ENCODE measurements at places on chromosomes 6 and 20. TPM values are rescaled to one million over a fixed set of nuclear protein-coding genes. Genes with fewer than 3 reads are reported as not detected.

GRCh38 chr6:4788482-4788881, 12.3 kb downstream of the CDYL start:
- no peak for DNase-seq

GRCh38 chr6:159062564-159062945, 17.8 kb upstream of the TAGAP start:
- no peak for DNase-seq

GRCh38 chr6:98984121-98984520, 36.4 kb upstream of the FBXL4 start:
- no peak for DNase-seq

GRCh38 chr6:170150590-170150945, 140.3 kb downstream of the DLL1 start:
- DNase-seq, result no peak

DNA sequence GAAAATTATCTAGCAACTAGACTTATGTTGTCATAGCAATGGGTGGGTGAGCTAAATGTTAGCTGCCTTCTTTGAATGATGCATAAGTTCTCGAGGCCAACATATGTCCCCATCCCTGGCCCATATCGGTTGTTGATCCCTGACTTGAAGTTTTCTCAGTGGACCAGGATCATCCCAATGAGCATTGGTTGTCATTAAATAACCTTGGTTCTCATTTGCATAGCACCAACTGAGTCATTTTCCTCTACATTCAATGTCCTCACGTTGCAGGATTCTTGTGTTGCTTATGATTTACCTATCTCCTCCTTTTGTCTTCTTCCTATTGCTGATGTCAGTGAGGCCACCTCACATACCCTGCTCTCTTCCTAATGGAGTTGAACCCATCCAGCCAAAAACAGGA, 12.1 kb upstream of the AHCY start:
- DNase-seq, result no peak

B3GAT2 gene
- not detected for total RNA-seq

C6orf132 gene
- total RNA-seq, result 2.5 TPM

EFCAB8 gene
- 0.08 TPM for total RNA-seq

PRSS35 gene
- total RNA-seq, result 2.4 TPM

DNA sequence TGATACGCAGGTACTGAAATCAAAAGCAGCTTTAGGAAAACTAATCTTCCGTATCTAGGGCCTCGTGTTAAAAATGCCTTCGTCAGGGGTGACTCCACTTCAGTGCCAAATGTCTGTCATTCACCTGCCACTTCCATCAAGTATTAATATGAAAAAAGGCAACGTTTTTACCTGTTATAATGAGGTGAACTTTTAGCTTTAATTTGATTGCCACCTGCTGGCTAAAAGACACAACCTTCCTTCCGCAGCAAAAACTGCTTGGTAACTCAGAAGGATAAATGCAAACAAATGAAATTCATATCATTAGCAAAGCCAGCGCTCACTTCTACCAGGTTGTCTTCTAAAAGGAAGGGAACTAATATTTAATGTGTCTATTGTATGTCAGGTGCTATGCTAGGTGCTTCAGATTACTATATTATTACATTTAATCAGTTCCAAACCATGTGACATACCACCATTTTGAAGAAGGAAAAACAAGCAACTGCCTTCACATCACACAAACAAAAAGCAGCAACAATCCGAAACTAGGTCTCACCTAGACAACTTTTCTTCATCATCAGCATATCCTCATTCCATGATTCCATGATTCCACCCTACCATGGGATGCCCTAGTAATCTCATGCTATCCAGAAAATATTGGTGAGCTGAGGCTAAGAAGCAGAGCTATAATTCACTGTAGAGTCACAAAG, 20.6 kb upstream of the ARHGAP18 start:
- no peak for DNase-seq

DNA sequence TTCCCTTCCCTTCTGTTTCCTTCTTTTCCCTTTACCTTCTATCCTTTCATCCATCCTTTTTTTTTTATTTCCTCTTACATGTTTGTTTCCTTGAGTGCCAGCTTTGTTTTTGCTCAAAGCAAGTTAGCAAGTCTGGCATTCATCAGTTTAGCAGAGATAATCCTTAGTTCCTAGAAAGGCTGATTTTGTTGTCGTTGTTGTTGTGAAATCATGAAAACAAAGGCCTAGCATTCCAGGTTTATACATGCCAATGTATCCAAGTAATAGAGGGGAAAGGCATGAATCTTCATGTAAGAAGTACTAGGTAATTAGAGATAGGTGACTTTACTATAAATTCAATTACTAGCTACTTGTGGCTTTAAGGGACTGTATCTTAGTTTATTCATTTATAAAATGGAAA, 45.9 kb downstream of the TFAP2B start:
- DNase-seq, result no peak

DNA sequence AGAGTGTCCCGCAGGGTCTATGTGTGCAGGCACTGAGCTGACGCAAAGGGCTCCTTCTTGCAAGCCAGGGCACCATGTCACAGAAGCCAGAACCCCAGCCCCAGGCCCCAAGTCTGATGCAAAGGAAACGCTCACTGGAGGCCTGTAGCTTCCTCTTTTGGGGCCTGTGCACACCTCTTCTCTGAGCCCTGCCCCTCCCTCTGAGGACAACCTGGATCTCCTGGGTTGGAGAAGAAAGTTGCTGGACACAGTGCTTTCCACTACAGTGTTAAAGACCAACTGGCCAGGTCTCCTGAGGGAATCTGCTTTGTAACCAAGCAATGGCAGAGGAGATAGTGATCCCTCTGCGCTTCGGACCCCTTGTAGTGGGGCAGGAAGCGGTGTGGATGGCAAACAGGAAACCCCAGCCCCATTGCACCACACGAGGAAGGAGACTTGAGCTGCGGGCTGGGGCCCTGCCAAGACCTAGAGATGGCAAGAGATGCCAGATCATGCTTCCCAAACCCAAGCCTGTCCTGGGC, 90.0 kb downstream of the PRND start:
- no peak for DNase-seq

DNA sequence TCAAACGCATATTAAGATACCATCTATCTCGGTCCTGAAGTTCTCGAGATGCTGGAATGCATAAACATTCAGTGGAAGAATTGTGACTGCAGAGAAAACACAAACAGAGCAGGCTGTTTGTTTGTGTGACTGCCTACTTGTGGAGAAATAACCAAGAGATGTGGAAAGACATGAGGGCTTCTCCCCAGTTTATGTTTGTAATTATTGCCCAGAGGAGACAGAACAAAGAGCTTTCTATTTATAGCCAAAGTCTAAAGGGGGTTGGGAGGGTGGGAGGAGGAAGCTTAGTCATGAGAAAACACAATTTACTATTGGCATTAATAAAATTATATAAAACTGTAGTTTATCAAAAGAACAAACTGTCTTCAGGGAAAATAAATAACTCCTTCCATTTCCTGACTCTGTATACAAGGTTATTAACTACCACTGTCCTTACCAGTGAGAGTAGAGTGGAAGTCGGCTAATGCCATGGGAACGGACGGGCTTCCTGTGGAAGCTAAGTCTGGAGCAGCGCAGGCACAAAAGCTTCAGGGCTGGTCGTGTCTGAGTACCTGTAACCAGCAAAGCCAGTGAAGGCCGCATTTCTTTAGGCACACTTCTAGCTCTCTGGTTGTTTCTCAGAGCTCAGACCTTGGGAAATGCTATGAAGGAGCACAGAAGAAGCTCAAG, 200.2 kb upstream of the SUPT3H start:
- DNase-seq, result no peak

DNA sequence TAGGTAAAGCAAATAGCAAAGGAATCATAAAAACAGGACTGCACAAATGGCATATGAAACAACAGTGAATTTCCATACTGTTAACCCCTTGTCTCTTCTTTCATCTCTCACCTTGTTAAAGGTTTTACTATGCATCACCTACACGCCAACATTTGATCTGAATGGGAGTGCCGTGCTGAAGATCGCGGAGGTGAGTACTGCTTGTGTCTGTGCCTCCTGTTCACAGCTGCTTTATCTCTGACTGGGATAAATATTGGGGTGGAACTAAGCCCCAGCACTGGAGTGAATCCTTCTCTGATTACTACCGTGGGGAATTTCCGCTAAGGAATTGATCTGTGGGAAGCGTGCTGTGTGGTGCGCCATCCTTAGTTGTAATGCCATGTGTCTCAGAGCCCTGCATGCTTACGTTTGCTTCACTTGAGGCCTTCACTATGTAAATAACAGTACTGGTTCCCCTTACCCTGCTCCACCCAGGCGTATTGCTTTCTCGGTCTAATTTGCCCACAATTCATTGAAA, 11.4 kb upstream of the PBOV1 start:
- no peak for DNase-seq

KIF25 gene
- total RNA-seq, result not detected

DNA sequence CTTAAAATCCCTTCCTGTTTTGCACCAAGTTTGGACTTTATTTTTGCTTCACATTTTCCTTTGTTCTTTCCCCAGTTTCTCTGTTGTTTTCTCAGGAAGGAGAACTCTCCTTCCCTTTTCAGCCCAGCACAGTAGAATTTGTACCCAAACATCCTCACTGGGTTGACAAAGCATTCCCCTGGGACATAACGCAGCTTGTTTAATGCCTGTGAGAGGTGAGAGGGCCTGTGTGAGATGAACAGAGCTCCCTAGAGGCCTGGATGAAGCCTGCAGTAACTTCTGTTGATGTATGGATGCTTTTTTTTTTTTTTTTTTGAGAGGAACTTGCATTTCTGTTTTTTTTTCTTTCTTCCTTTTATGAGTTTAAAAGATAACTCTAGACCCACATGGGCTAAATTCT, 104.9 kb upstream of the SLC22A23 start:
- no peak for DNase-seq

GRCh38 chr20:25013478-25014380, 21.2 kb upstream of the APMAP start:
- no peak for DNase-seq

CST5 gene
- total RNA-seq, result not detected

GRCh38 chr20:62423326-62423706, 4.0 kb downstream of the RBBP8NL start:
- DNase-seq, result no peak

GRCh38 chr6:121584586-121585369, 149.3 kb downstream of the GJA1 start:
- DNase-seq, result no peak

- DNase-seq, result no peak
Measured at GRCh38 chr6:8278562-8278961, 156.8 kb downstream of the SLC35B3 start.

GRCh38 chr20:63741676-63742380, 2.3 kb downstream of the SLC2A4RG start:
- DNase-seq, result peak; percentile 67

DNA sequence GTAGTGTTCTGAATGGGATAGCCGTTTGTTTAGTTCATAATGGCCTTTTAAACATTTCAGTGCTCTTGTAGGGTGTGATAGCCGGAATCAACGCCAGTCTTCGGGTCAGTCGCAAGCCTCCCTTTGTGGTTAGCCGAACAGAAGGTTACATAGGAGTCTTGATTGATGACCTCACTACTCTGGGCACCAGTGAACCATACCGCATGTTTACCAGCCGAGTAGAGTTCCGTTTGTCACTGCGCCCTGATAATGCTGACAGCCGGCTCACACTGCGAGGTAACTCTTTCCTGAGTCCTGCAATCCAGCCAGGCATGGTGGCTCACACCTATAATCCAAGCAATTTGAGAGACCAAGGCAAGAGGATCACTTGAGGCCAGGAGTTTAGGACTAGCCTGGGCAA, 20.4 kb downstream of the MTO1 start:
- no peak for DNase-seq

SLC26A8 gene
- total RNA-seq, result 0.10 TPM

BEND6 gene
- total RNA-seq, result 2.9 TPM

RGS19 gene
- 4.1 TPM for total RNA-seq

TDRD6 gene
- total RNA-seq, result 0.33 TPM

- no peak for DNase-seq
Measured at GRCh38 chr6:85569323-85569722, 24.3 kb downstream of the SNX14 start.

GRCh38 chr6:1230689-1231605, 81.0 kb upstream of the FOXQ1 start:
- no peak for DNase-seq

HELZ2 gene
- 12.6 TPM for total RNA-seq

- DNase-seq, result peak; percentile 40
Measured at GRCh38 chr6:24357336-24358218, at the start of gene DCDC2. TSS of gene DCDC2 (minus strand) at chr6:24358059. CDS start at chr6:24357750, 309 bp downstream.

ENPP1 gene
- total RNA-seq, result 23.0 TPM

CST4 gene
- not detected for total RNA-seq

DNA sequence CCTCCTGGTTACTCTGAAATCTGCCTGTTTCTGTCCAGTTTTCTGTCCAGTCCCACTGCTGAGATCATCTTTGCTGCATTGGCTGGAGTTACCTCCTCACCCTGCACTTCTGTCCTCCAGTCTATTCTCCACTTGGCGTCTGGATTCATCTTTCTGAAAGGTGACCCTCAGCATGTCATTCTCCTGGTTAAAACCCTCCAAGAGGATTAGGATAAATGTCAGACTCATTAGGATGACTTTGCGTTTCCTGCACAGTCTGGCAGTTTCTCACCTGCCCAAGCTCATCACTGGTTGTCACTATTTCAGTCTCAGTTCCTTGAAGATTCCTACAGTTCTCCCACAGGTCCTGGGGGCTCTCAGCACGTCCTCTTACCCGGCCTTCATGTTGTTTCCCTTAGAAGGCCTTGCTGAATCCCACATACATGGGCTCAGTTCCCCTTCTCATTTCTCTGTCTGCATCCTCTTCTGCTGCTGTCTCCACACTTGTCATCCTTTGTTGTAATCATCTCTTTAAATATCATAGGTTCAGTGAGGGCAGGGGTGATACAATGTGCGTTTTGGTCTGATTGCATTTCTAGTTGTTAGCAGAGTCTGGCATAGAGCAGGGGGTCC, 374.8 kb downstream of the QKI start:
- no peak for DNase-seq

Data from ovary (tissue), 10 donors.